ENCODE measurements at places on chromosomes 5 and 9.

- no peak for DNase-seq
Observed at GRCh38 chr5:18702821-18703220, 1068.6 kb downstream of the TAF11L14 start.

DNA sequence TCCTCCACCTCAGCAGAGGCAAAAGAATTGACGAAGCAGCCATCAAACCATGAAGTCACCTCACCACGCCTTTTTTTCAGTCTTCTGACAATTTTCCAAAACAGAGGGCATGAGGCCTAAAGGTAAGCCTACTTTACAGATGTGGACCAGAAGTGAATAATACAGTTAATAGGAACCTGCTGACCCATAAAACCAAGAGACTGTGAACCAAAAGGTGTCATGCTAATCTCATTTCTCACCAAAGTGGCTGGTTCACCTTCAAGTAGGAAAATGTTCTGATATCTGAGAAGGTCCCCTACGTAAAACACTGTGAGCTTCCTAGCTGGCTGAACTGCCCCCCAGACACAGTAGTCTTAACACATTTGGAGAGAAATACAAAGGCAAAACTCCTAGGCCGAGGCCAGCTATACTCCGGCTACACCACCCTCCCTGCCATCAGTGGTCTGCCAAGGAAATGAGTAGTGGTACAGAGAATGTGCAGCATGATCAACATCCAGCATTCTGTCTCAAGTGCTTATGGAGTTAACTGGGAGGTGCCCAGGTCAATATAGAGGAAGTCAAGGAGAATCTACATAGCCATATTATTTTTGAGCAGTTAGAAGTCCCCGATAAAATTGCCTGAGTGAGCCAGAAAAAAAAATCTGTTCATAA lies 19.3 kb upstream of the F2RL2 start:
- DNase-seq: no peak

DNA sequence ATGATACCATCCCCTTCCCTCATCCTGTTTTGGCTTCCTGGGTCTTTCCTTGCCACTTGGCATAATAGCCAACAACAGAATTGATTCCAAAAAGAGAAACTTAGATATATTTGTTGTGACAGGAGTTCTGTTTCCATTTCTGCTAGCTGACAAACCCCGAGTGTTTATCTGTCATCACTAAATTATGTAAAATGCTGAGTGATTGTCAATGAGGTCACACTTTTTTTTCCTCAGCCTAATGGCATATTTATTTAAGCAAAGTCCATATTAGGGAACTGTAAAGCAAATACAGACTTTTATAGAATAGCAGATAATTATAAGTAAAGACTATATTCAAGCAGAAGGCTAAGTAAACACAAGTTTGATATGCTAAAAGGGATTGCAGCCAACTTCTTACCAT lies 64.0 kb downstream of the RGS7BP start:
- DNase-seq: no peak

- no peak for DNase-seq
Observed at GRCh38 chr5:154278186-154278585, 87.7 kb downstream of the GALNT10 start.

All from HEK293T (cell line).